ENCODE measurements at places on chromosomes 6 and 20.

GRCh38 chr20:40278673-40279072, 410.4 kb downstream of the MAFB start:
- no peak for DNase-seq

- no peak for DNase-seq
These were observed 28.0 kb downstream of the FRMD1 start for GRCh38 chr6:168050881-168051586.

DNA sequence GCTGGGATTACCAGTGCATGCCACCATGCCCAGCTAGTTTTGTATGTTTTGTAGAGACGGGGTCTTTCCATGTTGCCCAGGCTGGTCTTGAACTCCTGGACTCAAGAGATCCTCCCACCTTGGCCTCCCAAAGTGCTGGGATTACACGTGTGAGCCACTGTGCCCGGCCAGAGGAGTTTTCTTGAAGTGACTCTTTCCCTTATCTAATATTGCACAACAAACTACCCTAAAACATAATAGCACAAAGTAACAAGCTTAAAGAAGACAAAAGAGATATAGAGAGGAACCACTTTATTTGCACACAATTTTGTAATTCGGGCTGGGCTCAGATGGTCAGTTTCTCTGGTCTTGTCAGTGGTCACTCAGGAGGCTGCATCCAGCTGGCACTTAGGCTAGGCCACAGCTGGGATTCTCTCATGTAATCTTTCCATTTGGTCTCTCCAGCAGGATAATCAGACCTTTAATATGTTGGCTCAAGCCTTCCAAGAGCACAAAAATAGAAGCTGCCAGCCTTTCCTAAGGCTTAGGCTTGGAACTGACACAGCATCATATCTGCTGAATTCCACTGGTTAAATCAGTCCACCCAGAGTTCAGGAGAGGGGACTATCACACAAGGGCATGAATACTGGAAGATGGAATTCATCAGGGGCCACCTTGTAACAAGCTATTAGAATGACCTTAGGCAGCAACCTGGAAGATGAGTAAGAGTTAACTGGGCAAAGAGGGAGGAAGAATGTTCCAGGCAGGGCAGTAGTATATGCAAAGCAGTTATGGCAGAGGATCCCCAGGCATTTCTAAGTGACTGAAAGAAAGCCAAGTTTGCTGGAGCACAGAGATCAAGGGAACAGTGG, 56.7 kb upstream of the PNRC1 start:
- DNase-seq: peak; percentile 66

DNA sequence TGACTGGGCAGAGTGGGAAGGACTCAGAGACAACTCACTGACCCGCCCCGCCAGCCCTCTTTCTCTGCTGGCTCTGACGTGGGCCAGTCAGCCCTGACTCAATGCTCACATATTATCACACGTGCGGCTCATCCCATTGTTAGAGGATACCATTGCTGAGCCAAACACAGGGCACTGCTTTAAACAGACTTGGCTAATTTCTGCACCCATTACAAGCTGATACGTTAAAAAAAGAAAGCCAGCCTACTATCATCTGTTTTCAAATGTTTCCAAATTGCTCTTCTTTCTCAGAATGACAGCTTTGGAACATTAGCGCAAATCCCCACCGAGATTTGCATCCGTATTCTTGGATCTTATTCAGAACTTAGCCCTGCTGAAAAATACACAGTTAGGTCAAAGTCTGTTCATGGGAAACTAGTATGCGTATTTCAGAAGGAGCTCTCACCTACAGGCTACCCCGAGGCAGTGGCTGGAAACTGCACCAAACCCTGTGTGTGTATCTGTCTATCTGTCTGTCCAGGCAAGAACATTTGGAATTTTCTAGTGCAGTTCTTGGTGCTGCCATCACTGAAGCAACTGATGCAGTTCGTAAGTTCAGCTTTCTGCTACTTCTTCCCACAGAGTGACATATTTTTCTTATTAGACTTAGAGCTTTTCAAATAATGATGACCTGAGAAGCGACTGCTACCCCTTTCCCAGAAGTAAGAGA, 32.8 kb downstream of the RAMACL start:
- DNase-seq: peak; percentile 64

DNA sequence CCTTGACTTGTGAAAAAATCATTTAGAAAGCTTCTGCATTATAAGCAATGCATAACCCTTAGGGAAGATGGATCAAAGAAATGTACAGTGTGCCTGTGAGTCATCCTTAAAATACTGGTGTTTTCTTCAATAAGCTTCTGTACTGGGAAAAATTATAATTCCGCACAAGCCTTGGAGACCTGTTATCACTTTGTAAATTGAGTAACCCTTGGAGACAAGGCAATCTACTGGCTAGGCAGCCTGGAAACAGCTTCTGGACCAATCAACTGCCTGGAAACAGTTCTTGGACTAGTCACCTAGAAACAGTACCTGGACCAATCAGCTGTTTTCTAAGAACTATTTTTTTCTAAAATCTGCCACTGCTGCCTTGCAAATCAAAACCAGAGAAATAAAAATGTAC, 25.8 kb upstream of the RNGTT start:
- peak; percentile 81 for DNase-seq

DNA sequence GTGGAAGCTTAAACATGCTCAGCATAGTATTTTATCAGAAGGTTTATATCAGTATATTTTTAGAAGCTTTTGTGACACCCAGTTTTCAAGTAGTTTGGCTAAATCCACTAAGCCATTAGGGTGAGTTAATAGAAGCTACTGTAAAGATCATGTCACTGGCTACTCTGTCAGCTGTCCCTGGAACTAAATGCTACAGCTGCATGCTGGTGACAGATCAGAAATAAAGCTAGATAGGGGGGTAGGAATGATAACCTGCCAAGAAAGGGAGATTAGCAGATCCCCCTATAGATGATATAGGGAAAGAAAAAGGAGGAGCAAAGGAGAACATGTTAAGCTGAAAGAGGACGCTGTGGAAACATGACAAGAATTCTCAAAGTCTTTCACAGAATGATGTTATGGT, 363.2 kb downstream of the QKI start:
- DNase-seq: no peak

DNA sequence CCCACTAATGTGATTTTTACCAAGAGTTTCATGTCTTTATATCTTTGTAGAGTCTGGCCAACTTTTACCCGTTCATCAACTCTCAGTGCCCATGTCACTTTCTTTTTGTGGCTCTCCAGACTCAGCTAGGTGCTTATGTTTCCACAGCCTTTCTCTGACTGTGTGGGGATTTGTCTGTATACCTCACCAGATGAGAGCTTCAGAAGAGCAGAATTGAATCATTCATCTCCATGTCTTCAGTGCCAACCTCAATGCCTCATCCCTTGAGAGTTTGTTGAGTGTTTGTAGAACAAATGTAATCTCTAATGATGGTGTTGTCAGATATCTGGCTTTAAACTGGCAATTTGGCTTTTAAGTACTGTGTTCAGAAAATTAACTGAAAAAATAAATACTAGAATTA, 16.8 kb upstream of the CCN2 start:
- DNase-seq: no peak

GRCh38 chr6:44004625-44005506, 122.4 kb downstream of the MRPL14 start:
- peak; percentile 51 for DNase-seq

GRCh38 chr20:21356386-21356785, 40.9 kb downstream of the NKX2-4 start:
- peak; percentile 67 for DNase-seq

GRCh38 chr6:96898241-96898851, 655 bp upstream of the NDUFAF4 start:
- peak; percentile 6 for DNase-seq

GRCh38 chr6:163712981-163713380, 298.5 kb downstream of the QKI start:
- DNase-seq: no peak

GRCh38 chr20:46990596-46991104, 96.0 kb downstream of the EYA2 start:
- DNase-seq: no peak

- peak; percentile 84 for DNase-seq
These were observed 78.1 kb upstream of the TRAF3IP2 start for GRCh38 chr6:111683749-111684267.

DNA sequence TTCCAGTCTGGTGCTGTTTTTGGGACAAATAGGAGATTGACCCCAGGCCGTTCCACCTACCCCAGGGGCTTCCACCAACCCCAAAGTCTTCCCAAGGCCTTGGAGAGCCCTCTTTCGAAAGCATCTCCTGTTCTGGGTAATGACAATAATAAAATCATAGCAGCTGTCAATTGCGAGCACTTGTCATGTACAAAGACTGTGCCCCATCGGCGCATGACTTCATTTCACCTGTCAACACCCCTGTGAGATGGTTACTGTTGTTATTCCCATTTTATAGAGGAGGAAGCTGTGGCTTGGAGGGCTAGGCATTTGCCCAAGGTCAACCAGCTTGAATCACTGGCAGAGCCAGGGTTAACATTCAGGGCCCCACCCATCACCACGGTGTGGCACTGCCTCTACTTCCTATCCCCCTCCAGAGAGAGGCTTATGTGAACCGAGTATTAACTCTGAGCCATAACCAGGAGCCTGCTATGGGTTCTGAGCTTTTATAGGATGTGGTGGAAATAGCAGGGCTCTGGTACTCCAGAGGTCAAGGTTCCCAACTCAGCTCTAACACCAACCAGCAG, 51.2 kb downstream of the HNF4A start:
- no peak for DNase-seq

GRCh38 chr6:118844915-118845314, 49.0 kb upstream of the ASF1A start:
- no peak for DNase-seq

DNA sequence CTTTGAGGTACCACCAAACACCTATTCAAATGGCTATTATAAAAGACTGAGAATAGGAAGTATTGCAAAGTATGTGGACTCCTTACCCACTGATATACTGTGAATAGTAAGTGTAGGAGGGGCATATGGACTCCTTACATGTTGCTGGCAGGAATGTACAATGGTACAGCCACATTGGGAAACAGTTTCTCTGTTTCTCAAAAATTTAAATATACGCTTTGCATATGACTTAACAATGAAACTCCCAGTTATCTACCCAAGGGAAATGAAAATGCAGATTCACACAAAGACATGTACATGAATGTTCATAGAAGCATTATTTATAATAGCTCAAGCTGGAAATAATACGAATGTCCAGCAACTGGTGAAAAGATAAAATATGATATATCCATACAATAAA, 5.5 kb upstream of the ENPP1 start:
- DNase-seq: no peak

DNA sequence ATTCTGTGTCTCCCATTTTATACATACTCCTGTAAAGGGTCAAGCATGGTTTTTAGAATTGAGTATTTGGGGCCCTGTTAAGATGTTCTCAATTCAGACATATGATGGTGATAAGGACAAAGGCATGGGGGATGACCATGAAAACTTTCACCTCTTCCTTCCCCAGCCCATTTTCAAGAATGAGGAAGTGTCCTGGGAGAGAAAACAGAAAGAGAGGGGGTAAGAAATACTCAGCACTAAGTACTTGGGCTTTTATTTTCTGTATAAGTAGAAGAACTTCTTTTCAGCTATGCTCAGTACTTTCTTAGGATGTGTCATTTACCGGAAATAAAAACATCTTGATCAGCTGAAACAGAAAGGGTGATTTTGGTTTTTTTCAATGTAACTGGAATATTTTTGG, 10.9 kb upstream of the MBOAT1 start:
- no peak for DNase-seq

DNA sequence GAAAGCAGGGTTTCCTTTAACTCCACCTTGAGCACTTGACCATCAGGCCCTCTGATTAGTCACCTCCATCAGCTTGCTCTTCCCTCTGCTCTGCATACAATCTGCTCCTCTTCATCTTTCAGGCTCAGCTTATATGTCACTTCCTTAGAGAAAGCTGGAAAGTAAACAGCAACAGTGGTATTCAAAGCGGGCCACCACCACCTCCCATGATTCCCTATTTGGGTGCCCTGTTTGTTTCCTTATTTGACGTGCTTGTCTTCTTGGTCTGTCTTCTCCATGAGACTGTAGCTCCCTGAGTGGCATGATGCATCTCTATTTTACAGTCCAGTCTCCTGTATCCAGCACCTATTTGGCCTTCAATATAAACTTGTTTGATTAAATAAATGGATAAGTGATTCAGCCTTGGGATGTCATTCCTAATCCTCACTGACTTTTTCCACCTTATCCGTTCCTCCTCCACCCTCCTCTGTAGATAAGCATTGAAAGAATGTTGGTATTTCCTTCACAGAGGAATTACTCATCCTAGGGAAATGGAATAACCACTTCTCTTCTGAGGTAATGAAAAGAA, 102.8 kb upstream of the SGK1 start:
- peak; percentile 72 for DNase-seq

DNA sequence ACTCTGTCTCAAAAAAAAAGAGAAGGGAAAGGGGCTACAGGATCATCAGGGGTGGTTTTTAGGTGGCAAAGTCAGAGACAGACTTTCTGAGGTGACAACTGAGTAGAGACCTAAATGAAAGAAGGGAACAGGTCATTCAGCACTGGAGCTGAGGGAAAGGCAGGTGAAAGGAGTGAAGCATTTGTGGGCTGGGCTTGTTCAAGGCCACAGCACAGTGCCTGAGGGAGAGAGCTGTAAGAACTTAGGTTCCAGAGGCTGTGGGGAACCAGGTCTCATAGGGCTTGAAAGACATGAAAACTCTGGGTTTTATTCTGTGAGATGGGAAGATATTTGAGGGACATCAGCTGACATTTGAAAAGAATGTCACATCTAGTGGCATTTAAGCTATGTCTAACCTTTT, 20.8 kb downstream of the KATNA1 start:
- no peak for DNase-seq

DNA sequence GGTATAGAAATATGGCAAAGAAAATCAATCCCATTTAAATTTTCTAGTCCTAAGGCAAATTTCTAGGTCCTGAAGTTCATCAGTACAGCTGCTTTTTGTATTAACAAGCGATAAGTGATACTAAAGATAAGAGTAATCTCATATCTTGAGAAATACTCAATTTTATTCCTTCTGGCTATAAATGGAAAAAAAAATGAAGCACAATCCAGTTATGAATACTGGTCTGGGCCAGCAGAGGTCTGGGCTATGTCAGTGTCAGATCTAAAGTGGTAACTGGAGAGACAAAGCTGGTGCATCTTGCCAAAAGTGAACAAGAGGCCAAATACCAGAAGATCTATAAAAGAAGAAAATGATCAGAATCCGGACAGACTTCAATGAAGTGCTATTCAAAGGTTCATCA, 126.4 kb downstream of the FUT9 start:
- DNase-seq: no peak

Measured in astrocyte of the hippocampus (primary cell).